ENCODE measurements at places on chromosomes 13 and 19.
A peak's percentile ranks its signal among the peaks of the same experiment; 100 is the strongest.

DNA sequence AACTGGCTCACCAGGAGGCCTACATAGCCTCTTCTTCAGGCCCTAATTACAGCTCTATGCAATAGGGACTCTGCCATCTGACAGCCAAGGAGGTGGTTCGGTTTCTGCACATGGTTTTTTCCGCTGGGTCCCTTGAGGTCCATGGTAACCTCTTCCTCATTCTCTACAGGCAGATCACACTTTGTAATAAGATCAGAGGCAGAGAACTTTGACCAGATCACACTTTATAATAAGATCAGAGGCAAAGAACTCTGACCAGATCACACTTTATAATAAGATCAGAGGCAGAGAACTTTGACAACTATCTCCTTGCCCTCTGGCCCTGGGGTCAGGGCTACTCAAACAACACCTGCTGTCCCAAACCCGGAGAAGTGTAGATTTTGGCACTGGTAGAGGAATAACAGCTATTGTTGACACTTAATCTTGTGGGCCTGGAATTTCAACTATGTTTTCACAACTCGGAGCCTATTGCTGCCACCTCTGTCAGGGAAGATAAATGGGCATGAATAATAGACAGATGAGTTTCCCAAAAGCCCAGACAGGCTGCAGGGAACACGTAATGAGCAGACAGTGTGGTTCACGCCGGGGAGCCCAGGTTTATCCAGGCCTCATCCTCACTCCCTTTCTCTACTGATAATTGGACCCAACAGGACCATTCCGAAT, 246.1 kb downstream of the UQCRFS1 start:
- DNase-seq: no peak

GRCh38 chr19:39480337-39481228, at the start of gene TIMM50:
Gene TIMM50 (plus strand): TSS chr19:39480838. CDS start chr19:39480854, 16 bp downstream.
- DNase-seq: peak; percentile 50

DNA sequence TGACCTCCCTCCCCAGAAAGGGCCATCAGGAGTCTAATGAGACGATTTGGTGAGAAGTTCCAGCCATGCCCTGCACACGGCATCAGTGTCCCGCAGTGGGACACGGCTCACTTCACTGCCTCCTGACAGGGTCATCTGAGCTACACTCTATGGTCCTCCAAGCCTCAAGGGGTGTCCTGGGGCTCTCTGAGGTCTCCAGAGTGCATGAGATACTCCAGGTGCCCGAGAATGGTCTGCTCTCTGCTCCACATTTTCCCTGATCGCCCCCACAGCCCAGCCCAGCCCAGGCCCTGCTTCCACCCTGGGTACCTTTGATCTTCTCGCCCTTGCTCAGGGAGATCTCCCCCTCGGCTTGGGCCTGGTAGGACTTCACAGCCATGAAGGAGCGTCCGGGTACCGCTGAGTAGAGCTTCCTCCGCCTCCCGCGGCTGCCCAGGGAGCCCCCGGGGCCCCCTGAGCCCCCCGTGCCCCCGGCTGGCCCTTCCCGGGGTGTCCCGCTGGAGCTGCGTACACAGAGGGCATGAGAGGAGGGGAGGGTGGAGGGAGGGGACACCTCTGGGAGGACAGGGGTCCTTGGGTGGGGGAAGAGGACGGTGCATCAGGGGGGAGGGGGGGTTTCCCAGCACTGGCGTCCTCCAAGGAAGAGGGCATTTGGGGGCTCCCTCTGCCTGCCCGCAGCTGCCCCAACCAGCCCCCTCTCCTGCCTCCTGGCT, 17.3 kb downstream of the SHANK1 start:
- DNase-seq: no peak

- DNase-seq: no peak
These were observed 83.4 kb downstream of the ATP8A2 start for GRCh38 chr13:25455146-25455545.

- no peak for DNase-seq
These were observed 813 bp downstream of the ZNF562 start for GRCh38 chr19:9673912-9674662.

DNA sequence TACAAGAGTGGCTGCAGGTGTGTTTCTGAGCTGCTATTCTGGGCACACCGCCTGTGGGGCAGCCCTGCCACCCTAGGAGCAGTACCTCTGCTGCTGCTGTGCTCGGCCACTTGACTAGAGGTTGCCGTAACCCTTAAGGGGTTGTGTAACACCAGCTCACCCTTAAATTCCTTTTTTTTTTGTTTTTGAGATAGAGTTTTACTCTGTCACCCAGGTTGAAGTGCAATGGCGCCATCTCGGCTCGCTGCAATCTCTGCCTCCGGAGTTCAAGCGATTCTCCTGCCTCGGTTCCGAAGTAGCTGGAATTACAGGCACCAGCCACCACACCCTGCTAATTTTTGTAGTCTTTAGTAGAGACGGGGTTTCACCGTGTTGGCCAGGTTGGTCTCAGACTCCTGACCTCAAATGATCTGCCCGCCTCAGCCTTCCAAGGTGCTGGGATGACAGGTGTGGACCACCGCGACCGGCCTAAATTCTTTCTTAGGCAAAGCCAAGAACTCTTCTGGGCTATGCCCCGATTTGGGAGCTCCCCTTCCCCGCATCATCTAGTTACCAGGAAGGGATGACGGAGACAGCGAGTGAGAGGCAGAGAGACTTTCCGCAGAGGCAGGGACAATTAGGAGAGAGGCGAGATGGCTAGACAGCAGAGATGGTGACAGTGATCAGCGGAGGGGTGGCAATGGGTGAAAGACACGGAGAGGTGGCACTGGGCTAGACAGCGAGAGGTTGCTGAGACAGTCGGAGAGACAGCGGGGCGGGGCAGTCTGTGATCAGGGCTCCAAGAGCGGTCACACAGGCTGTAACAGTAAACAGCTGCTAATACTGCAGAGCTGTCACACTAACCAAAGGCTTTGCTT, 4.4 kb upstream of the LILRA5 start:
- no peak for DNase-seq

DNA sequence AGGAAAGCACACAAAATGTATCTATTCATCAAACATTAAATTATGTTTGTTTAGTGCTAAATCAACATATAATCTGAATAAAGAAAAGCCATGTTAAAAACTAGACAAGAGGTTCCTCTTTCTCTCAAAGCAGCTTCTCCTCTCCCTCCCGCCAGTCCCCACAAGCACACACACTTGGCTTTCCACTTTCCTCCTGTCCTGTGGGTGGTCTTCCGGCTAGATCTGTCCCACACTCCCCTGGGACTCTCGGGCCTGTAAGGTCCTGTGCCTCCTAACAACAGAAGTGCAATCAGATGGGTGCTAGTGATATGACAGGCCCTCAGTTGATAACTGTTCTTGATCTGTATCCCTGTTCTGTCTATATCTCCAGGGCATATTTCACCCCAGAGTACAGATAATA, 45.6 kb upstream of the RAP2A start:
- DNase-seq: no peak

GRCh38 chr19:29672933-29673336, 7.7 kb downstream of the PLEKHF1 start:
- no peak for DNase-seq

GRCh38 chr13:50450279-50450678, 393.2 kb downstream of the DLEU7 start:
- DNase-seq: no peak

DNA sequence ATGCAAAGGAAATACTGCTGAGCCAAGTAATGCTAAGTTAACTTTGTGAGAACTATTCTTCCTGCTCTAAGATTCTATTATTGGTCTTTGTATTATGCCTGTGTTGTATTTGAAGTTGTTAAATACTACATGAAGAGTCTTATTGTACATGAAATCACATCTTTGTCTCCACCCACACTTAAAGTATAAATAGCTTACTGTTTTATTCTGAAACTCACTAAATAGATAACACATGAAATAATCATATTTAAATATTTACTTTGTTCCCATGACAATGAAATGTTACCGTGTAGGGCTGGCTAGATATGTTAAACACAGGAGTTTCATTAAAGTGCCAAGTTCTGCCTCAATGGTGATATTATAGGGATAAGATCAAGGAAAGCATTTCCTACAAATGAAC, 562.1 kb upstream of the ATXN8OS start:
- no peak for DNase-seq

DNA sequence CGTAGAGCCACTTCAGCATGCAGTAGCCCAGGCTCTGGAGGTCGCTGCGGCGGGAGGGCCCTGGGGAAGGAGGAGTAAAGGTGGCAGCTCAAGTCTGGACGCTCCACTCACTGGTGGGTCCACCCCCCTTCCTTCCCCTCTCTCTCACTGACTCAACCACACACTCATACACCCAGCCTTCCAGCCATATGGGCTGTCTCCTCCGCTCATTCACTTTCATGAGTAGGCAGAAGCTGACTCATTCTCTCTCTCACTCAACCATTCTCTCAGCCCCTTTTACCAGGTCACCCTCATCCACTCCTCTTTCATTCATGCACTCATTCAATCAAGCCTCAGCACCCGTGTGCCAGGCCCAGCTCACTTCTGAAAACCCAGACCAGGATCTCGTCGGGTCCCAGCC, 27.5 kb upstream of the SIGLEC11 start:
- no peak for DNase-seq

- no peak for DNase-seq
These were observed 1418.4 kb downstream of the UQCRFS1 start for GRCh38 chr19:27794494-27795042.

DNA sequence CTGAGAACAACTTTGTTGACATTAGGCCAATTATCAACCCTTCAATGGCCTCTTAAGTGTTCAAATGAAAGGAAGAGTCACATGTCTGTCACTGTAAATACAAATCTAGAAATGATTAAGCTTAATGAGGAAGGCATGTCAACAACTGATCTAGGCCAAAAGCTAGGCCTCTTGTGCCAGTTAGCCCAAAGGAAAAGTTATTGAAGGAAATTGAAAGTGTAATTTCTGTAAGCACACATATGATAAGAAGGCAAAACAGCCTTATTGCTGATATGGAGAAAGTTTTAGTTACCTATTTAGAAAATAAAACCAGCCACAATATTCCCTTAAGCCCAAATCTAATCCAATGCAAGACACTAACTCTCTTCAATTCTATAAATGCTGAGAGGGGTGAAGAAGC, 604.7 kb downstream of the SLITRK6 start:
- DNase-seq: no peak

DNA sequence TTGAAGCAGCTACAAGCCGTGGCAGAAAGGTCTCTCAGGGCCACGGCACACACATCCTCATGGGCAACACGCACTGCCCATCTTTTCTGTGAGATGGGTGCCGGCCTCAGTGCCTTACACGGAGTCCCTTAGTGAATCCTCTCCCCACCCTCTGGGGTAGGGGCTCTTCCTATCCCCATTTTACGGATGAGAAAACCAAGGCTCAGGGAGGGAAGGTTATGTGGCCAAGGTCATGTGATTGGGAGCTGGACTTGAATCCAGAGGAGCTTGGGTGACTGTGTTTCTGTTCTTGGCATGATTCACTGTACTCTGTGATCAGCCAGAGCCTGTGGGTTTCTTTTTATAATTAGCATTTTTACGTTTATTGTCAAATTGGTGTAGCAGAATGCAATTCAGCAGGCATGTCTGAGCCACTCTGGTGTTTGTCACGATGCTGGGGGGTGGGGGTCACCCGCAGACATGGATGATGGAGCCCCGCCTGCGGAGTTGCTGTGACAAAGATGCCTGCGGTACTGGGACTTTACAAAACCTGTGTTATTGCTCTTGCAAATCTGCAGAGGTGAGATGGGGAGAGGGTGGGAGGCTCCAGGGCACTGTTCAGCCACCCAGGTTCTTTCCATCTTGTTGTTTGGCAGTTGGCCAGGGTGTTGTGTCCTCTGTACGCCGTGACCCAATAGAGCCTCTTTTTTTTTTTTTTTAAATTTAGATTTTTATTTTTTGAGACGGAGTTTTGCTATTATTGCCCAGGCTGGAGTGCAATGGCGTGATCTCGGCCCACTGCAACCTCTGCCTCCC, 4.5 kb downstream of the SCN1B start:
- DNase-seq: no peak

- DNase-seq: no peak
These were observed 4.3 kb upstream of the A1BG start for GRCh38 chr19:58357481-58358145.

DNA sequence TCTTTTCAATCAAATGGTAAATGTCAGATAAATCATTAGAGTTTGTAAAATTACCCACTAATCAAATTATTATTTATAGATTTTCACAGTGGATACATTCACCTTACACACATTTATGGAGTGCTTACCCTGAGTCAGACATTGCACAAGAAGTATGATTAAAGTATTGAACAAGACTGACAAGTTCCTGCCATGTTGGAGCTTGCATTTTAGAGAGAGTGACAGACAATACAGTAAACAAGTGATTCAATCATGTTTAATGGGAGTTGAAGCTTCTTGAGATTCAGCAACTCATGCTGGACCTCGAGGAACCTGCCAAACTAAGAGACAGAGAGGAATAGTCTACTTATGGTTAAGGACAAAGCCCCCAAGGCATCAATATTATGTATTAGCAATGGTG, 487.8 kb downstream of the PCDH17 start:
- no peak for DNase-seq

DNA sequence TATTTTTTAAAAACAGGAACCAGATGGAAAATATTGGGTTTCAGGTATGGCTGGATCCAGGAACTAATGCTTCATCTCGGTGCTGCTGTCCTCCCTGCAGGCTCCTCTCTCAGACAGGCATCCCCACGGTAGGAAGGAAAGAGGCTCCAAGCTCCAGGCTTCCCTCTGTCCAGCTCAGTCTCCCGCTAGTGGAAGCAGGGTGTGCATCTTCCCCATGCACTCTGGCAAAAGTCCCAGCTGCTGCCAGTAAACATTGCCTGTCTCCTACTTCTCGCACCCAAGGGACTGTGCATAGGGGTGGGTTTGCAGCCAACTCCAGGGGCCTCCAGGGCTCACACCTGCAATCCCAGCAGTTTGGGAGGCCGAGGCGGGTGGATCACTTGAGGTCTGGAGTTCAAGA, 29.2 kb downstream of the IL12RB1 start:
- DNase-seq: no peak

DNA sequence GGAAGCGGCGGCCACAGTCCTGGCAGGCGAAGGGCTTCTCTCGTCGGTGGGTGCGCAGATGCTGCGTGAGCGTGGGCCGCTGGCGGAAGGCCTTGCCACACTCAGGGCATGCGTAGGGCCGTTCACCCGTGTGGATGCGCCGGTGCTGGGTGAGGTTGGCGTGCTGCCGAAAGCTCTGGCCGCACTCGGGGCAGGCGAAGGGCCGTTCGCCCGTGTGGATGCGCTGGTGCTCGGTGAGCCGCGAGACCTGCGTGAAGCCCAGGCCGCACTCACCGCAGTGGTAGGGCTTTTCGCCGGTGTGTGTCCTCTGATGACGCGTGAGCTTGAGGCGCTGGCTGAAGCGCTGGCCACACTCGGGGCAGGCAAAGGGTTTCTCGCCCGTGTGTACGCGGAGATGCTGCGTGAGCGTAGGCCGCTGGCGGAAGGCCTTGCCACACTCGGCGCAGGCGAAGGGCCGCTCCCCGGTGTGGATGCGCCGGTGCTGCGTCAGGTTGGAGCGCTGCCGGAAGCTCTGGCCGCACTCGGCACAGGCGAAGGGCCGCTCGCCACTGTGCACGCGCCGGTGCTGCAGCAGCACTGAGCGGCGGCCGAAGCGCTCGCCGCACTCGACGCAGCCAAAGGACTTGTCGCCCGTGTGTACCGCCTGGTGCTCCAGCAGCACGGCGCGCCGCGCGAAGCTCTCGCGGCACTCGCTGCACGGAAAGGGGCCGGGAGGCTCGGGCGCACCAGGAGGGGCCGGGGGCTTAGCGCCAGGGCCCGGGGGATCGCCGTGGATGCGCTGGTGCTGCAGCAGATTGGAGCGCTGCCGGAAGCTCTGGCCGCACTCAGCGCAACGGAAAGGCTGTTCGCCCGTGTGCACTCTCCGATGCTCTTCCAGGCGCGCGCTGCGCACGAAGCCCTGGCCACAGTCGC, 4.0 kb upstream of the UBE2M start:
- DNase-seq: no peak

All from glomerular endothelial cell (primary cell).